ENCODE measurements at places on chromosomes 5 and 9. TPM values are rescaled to one million over a fixed set of nuclear protein-coding genes. Genes with fewer than 3 reads are reported as not detected.

GRCh38 chr5:180251141-180251540 is 40.7 kb downstream of the MAPK9 start:
- H3K27ac ChIP-seq = no peak overlapping the region
- no peaks in the 10 kb centered on the region for H3K4me1 ChIP-seq
- H3K27me3 ChIP-seq = no peaks in the 10 kb centered on the region
- H3K36me3 ChIP-seq = peaks cover 37% of the 10 kb centered on the region

- H3K4me1 ChIP-seq = peaks cover 5% of the 10 kb centered on the region
- peak overlapping the region; percentile 34 for H3K27ac ChIP-seq
- no peaks in the 10 kb centered on the region for H3K36me3 ChIP-seq
- DNase-seq = peak; percentile 42
- peak overlapping the region; percentile 76 for H3K4me3 ChIP-seq
These were observed 2.5 kb downstream of the SEMA5A start for GRCh38 chr5:9543311-9543920.

GRCh38 chr5:1476181-1476966 is 31.1 kb upstream of the SLC6A3 start:
- peak; percentile 35 for DNase-seq
- H3K27ac ChIP-seq = no peak overlapping the region
- H3K4me3 ChIP-seq = no peak overlapping the region

- H3K36me3 ChIP-seq = no peaks in the 10 kb centered on the region
- H3K27me3 ChIP-seq = no peaks in the 10 kb centered on the region
- H3K4me1 ChIP-seq = no peaks in the 10 kb centered on the region
- H3K27ac ChIP-seq = no peak overlapping the region
- no peak for DNase-seq
- no peak overlapping the region for H3K4me3 ChIP-seq
These were observed 58.6 kb downstream of the CAMK4 start for GRCh38 chr5:111282798-111283197.

GRCh38 chr9:108698231-108698630 is 157.6 kb downstream of the ACTL7B start:
- no peaks in the 10 kb centered on the region for H3K4me1 ChIP-seq
- H3K27ac ChIP-seq = no peak overlapping the region
- no peaks in the 10 kb centered on the region for H3K27me3 ChIP-seq
- H3K36me3 ChIP-seq = no peaks in the 10 kb centered on the region
- no peak overlapping the region for H3K4me3 ChIP-seq

DNA sequence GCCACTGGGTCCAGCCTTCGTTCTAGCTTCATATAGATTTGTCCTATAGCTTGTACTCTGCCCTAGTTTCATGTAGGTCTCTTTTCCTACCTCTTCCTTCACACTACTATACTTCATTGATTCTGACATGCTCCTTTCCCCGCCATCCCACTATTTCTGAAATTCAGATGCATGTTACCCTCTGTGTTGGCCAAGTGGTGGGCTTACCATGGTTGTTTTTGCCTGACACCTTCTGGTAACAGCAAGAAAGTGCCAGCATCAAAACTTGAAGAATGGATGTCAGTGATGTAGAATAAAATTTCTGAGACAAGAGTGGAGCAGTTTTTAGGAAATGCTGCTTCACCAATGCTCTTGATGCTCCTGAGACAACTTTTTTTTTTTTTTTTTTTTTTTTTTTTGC is 19.5 kb upstream of the SERINC5 start:
- H3K4me1 ChIP-seq = no peaks in the 10 kb centered on the region
- no peak overlapping the region for H3K4me3 ChIP-seq
- H3K36me3 ChIP-seq = no peaks in the 10 kb centered on the region
- DNase-seq = peak; percentile 57
- no peak overlapping the region for H3K27ac ChIP-seq
- no peaks in the 10 kb centered on the region for H3K27me3 ChIP-seq

GRCh38 chr5:106423109-106423897 is 1247.4 kb downstream of the EFNA5 start:
- H3K36me3 ChIP-seq = no peaks in the 10 kb centered on the region
- H3K27ac ChIP-seq = no peak overlapping the region
- no peaks in the 10 kb centered on the region for H3K27me3 ChIP-seq
- H3K4me1 ChIP-seq = no peaks in the 10 kb centered on the region

GRCh38 chr5:17219006-17219422 is 1.6 kb downstream of the BASP1 start:
- peak overlapping the region; percentile 94 for H3K4me3 ChIP-seq
- no peak overlapping the region for H3K27ac ChIP-seq
- H3K4me1 ChIP-seq = peaks cover 2% of the 10 kb centered on the region
- H3K27me3 ChIP-seq = no peaks in the 10 kb centered on the region
- no peak for DNase-seq

IRGM gene
- total RNA-seq = 0.44 TPM

LCN10 gene
- 8.4 TPM for total RNA-seq

CD74 gene
- total RNA-seq = 2,003 TPM

Measured in kidney (tissue), 22 donors.